Osteoblast (primary cell): ENCODE measurements at places on chromosomes 5 and 9.

DNA sequence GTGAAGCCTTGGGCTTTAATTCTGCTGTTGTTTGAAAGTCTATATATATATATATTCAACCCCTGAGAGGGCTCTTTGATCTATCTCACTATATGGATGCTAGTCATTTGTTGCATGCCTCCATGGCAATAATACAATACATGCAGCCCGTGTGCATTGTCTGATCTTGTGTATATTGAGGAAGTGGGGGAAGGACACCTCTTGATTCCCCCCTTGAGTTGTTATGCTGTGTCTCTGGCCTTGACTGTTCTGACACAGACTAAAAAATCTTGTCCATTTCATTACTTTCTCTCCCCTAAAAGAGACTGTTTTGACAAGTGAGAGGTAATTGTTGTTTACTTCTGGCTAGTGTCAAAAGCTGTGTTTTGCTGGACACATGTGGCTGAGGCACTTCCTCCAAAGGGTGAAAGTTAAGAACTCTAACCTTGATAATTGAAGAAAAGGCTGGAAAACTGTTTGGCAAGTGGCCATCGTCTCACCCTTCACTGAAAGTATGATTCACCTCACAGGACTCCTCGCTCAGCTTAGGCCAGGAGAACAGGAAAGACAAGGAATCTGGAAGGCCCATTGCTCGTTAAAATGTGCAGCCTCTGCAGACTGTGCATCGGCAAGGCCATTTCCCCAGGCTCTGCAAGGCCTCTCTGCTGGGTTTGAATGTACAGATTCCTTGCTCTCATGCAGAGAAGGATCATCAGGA lies 304.0 kb downstream of the PRELID2 start:
- no peak for DNase-seq

DNA sequence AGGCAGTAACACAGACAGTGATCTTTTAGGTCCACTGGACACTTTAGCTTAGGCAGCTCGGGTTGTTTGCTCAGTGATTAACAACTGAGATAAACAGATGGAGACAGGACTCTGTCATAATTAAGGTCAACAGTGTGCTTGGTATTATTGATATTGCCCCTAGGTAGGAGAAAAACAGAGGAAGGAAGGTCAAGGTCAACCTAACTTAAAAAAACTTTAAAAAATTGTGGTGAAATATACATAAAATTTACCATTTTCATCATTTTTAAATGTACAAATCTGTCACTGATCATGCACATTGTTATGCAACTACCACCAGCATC lies 2.1 kb upstream of the HSPA4 start:
- no peak for DNase-seq

GRCh38 chr9:76687861-76688391 lies 76.3 kb upstream of the PCA3 start:
- peak; percentile 89 for DNase-seq

- no peak for DNase-seq
These were observed 6.5 kb downstream of the STOM start for GRCh38 chr9:121363622-121363961.

GRCh38 chr5:103706939-103707682 lies 144.5 kb upstream of the NUDT12 start:
- no peak for DNase-seq

- no peak for DNase-seq
These were observed 12.9 kb upstream of the KLF9 start for GRCh38 chr9:70427161-70427945.

GRCh38 chr9:129482521-129483414 lies 138.1 kb downstream of the C9orf50 start:
- peak; percentile 99 for DNase-seq

- peak; percentile 96 for DNase-seq
These were observed 85.5 kb downstream of the DCP2 start for GRCh38 chr5:113061846-113062780.

- DNase-seq, result no peak
These were observed 55.4 kb upstream of the GARNL3 start for GRCh38 chr9:127209220-127209619.

- no peak for DNase-seq
These were observed 452.1 kb upstream of the PTPRD start for GRCh38 chr9:11064909-11065308.

DNA sequence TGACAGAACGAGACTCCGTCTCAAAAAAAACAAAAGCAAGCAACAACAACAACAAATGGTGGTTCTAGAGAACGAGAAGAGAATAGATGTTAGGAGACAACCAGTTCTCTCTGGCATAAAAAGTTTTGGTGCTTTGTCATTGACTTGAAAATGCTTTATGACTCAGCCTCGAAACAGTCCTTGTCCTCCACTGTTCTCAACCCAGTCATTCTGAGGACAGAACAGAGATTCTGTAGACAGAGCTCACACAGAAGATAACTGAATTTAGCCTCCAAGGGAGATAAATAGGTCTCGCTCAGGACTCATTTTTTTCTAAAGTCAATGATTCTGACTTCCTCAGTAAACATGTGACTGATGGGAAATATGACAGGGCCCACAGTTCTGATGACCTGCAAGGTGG lies 76.0 kb upstream of the FSTL4 start:
- no peak for DNase-seq

GRCh38 chr5:158970569-158971014 lies 129.1 kb downstream of the EBF1 start:
- peak; percentile 63 for DNase-seq

GRCh38 chr5:104733063-104733669 lies 1170.6 kb upstream of the NUDT12 start:
- DNase-seq, result no peak

DNA sequence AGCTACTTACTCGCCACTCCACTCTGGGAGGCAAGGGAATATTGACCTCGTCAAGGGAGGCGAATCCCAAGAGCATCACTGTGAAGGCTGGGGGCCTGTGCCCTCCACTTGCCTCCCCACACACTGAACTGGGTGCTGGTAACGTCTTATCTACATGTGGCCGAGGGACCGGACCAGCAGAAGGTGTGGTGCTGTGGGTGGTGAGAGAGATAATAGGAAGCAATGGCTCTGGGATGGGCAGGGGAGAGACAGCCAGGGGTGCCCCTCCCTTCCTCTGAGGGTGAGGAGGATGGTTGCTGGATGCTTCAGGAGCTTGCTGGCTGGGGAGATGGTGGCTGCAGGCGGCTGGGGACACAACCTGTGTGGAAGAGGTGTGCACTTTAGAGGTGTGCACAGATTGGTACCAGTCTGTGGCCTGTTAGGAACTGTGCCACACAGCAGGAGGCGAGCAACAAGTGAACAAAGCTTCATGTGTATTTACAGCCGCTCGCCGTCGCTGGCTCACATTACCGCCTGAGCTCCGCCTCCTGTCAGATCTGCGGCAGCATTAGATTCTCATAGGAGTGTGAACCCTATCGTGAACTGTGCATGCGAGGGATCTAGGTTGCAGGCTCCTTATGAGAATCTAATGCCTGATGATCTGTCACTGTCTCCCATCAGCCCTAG lies 100.3 kb downstream of the ENTREP1 start:
- no peak for DNase-seq

GRCh38 chr5:170404398-170404797 lies 15.2 kb upstream of the KCNMB1 start:
- DNase-seq, result no peak

DNA sequence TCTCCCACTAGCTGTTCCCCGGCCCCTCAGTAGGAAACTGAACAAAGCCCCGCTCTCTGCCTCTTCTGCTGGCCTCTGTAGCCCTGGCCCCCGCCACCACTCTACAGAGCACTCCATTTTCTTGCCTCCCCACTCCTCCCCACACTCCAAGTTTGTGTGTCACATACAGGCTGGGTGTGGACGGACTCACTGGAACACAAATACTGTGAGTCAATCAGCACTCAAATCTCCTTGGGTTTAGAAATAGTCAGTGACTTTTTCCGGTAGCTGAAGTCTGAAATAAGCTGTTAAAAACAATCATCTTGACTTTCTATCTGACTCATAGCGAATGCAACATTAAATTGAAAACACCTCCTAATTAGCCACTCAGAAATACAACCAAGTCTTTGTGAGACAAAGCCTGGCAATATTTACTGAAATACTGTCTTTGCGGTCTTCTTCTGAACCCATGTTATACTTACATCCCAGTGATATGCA lies 122.5 kb downstream of the LHFPL2 start:
- DNase-seq, result peak; percentile 93

DNA sequence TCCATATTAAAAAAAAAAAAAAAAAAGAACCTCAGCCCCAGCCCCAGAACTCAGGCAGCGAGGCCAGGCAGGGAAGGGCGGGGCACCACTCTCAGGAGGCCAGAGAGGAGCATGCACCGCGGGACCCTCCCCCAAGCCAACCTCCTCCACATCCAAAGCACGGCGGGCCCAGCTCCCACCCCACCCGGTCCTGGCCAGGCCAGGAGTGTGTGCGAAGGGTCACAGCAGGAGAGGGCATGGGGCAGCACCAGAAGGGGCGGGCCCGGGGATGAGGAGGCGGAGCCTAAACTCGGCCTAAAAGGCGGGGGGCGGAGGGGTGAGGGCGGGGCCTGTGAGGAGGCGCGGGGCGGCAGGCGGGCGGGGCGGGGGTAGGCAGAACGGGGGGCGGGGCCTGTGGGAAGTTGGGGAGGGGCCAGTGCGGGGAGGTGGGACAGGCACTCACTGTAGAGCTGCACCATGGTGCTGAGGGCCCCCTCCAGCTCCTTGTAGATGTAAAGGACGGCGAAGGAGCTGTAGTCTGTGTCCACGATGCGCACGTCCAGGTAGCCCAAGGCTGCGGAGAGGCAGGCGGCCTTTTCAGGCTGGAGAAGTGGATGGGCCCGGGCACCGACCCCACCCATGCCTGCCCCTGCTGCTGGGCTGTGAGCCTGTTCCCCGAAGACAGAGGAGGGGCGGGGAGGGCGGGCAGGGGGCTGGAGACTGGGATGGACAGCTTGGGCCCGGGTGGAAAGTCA lies 1.2 kb downstream of the LCN15 start:
- DNase-seq, result peak; percentile 84

DNA sequence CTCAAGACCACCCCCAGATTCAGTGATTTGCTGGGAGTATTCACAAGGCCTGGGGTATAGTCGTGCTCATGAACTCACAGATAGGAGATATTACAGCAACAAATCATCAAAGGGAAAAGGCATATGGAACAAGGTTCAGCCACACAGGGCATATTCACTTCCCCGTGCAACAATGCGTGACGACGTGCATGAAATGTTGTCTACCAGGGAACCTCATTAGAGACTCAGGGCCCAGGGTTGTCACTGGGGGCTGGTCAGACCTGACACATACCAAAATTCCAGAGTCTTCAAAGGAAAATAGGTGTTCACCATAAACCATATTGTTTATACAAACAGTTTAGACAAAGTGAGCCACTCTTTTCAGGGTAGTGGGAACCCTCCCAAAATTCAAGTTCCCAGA lies 212.4 kb downstream of the RFK start:
- DNase-seq, result no peak

GRCh38 chr9:129036923-129037766 lies 719 bp downstream of the MIGA2 start:
- peak; percentile 91 for DNase-seq

- no peak for DNase-seq
These were observed 11.1 kb upstream of the SLC6A19 start for GRCh38 chr5:1190278-1190677.

GRCh38 chr5:103525361-103525760 lies 37.2 kb downstream of the NUDT12 start:
- no peak for DNase-seq

GRCh38 chr9:22654833-22655232 lies 208.2 kb downstream of the DMRTA1 start:
- no peak for DNase-seq

GRCh38 chr5:149796030-149796429 lies 65.9 kb downstream of the PPARGC1B start:
- no peak for DNase-seq

DNA sequence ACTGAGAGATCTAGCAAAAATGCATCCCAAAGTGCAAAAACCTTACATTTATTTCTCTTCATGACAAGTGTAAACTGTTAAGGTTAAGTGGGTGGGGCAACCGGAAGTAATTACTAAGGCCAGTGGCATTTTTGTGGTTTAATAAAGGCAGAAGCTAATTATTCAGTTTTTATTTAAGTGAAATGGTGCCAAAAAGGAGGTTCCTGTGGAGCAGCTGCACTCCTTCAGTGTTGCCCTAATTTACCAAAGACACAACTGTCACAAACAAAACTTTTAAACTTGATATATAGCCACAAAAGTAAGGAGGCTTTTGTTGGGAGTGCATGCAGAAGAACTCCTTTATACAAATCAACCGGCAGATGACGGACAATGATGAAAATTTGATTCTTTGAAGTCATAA lies 81.6 kb downstream of the NDUFS4 start:
- no peak for DNase-seq

DNA sequence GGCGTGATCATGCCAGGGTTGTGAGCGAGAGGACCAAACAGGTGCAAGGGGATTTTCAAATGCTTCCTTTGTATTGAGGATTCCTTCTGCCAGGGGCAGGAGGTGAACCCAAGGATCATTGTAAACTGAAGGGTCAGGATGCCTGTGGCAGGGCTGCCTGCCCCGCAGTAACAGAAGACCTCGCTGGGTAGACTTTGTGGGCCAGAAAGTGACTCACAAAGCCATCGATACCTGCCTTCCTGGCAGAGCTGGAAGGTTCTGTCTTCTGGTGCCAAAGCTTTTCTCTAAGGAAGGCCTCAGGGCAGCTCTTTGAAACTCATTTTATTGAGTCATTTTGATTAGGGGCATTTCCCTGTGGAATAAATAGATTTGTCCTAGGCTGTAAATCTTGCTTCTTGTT lies 223.4 kb downstream of the ICE1 start:
- DNase-seq, result no peak

GRCh38 chr9:107283623-107284616 lies 841 bp downstream of the RAD23B start:
- peak; percentile 77 for DNase-seq

- DNase-seq, result no peak
These were observed 15.2 kb upstream of the CPEB4 start for GRCh38 chr5:173872957-173873305.

GRCh38 chr5:154042766-154043165 lies 4.0 kb downstream of the MFAP3 start:
- DNase-seq, result no peak

DNA sequence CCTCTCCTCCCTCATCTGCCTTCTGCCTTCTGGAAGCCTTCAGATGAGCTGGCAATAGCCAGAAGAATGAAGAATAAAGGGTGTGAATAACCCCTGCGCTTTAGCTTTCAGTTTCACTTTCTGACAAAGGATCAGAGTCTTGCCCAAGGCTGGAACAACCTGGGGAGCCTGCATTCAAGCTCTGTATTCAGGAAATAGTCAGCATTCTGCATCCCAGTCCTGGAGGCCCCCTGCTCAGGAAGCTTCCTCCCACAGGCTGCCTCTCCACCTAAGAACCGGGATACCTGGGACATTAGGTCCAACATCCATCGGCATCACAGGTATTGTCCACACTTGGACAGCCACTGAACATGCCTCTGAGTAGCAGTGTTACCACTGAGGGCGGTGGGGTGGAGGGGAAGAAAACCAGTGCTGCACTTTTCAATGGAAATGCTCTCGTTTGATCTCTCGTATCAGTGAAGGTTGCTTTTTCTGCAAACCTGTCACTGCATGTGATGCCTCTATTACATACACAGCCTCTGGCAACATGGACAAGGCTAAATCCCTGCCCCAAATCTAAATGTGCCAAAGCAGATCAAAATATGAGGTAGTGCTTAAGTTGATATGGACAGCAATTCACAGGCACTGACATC lies 39.8 kb upstream of the ACO1 start:
- no peak for DNase-seq
